ENCODE measurements at places on chromosomes 6 and 20.

- no peak for DNase-seq
Observed at GRCh38 chr6:52946306-52946705, 36.8 kb upstream of the GSTA3 start.

DNA sequence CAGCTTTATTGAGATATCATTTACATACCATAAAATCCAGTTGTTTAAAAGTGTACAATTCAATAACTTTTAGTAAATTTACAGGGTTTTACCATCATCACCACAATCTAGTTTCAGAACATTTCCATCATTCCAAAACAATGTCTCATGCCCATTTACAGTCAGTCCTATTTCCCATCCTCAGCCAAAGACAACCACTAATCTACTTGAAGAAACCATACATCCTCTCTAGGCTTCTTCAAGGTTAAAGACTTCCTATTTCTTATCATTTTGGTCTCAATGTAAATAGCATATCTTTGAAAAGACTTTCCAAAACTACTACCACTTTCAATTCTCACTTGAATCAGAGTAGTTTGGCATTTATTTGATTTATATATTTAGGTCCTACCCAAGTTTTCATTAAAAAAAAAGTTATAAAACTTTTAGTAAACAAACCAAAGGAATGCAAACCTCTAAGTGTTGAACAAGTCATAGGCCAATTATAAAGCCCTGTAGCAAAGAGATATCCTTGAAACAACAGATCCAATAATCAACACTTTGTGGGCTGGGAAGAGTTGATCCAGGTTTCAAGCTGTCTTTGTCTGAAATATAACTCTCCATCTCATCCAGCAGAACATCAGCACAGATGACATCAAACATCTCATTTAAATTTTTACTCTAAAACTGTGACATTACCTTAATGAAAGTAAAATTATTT, 211.3 kb upstream of the RUNX2 start:
- no peak for DNase-seq

DNA sequence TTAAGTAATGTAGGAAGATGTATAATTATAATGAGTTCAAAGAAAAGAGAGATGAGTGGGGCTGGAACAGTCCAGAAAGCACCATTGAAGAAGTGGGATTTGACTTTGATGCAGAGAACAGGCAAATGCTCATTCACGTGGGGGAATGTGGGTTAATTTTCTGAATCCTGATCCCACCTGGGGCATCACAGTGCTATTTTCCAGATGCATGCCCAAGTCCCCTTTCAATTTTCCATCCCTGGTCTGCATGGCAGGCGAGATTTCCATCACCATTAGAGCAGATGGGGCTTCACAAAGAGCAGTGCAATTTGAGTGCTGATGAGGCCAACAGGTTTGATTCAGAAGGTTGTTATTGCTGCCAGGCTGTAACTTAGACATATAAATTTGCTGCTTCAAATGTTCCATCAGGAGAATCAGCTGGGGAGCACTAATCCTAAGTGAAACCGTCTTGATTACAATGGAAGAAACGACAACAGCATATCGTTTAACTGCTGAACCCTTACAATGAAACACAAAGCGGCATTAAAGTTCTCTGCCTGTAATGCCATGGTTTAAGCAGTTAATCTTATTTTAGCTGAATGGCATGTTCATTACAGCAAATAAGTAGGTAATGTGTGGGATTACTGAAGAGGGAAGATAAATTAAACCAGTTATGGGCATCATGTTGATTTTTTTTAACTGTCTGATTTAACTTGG, 45.2 kb downstream of the OSTM1 start:
- DNase-seq = no peak

DNA sequence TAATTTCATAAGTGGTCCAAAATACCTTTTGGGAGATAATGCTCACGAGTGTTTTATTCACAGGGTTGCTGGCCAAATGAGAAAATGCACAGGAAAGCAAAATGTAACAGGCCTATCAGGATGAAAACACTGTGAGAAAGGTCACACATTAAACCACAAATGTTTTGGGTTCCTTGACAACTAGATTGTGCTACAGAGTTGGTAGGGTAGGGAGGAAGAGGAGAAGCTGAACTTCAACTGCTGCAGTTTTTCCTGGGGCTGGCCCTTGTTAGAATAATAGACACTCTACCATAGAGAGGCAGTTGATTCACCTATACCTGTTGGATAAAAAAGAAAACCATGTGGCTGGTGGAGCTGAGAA, 28.1 kb upstream of the PAQR8 start:
- DNase-seq = no peak

GRCh38 chr6:149336609-149336928, 19.1 kb downstream of the TAB2 start:
- no peak for DNase-seq
